ENCODE measurements at places on chromosomes 4 and X.

DNA sequence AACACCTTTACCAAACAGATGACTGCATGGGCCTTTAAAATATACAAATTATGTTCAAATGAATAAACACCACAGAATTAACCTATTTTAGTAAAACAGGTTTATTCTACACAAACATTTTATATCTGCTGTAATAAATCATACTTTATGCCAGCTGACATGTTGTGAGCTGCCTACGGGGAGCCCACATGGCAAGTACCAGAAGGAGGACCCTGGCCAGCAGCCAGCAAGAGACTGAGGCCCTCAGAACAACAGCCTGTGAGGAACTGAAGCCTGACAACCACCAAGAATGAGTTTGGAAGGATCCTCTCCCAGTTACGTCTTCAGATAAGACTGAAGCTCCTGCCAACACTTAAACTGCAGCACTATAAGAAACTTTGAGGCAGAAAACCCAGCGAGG, 377.0 kb downstream of the PDGFC start:
- DNase-seq, result peak; percentile 11

- DNase-seq, result no peak
These were observed 20.6 kb upstream of the SUPT20HL2 start for GRCh38 chrX:24334461-24334860.

DNA sequence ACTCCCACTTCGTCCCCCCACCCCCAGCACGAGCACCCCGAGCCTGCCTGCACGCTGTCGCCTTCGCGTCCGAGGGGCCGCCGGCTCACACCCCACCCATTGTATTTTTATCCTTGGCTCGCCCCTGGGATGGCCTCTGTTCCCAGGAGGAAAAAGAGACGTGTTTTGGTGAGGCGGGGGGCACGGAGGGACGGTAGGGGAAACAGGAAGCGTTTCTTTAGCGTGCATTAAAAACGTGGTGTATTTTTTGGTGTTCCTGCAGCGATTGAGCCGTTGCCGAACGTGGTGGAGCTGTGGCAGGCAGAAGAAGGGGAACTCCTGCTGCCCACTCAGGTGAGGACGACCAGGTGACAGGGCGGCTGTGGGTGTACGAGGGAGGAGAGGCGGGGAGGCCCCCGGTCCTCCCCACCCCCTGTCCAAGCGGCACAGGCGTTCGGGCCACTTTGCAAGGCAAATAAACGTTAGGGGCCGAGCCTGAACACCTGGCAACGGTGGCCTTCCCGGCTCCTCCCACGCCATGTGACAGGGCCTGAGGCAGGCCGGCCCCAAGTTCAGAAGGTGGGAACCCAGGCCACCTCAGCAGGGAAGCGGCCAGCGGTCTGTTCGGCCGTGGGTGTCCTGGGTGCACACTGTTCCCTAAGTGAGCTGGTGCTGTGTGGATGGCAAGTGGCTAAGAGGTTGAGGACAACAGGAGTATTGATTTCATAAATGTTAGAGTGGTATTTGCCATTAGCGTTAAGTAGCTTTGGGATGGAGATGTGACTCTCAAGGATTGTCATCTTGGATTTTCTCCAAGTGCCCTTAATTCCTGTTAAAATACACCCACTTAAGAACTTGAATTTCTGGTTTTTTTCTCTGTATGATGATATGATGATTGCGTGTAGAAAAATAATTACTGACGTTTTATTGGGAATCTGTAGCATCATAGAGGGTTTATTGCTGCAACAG, 1.1 kb downstream of the TMEM131L start:
- DNase-seq, result peak; percentile 62

DNA sequence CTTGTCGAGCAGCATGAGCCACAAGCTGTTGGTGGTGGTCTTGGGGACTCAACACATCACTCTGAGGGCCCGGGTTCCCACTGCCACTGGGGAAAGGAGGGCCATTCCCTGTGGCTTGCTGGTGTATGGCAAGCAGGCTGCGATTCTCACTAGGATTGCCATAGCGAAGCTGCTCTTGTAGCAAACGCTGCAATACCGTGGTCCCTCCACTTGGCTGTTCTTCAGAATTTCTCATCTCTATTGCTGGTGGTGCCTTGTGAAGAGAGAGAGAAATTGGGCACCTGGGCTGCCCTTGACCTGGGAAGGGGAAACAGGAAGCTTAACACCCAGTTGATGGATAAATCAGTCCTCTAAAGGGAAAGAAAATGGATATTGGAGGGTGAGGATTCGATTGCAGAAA, 17.7 kb downstream of the AMOT start:
- no peak for DNase-seq

GRCh38 chr4:7217474-7218321, 25.4 kb downstream of the SORCS2 start:
- DNase-seq, result no peak

- DNase-seq, result no peak
These were observed 35.4 kb upstream of the YTHDC1 start for GRCh38 chr4:68385267-68385666.

DNA sequence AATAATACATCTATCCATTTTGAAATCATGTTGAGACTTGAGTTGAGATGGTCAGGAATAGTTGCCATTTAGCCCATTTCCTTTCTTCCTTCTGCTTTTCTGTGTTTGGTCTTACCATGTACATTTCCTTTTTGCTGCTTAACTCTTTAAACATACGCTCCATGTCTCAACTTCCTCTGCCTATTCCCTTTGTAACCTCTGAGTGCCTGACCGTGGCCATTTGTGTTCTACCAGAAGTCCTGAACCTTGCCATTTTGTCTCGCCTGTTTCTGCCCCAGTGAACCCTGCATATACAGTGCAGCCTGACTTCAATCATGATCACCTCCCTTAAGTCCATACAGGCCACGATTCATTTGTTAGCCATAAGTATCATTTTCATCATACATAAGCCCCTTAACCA, 169.0 kb downstream of the RAPGEF2 start:
- peak; percentile 19 for DNase-seq

DNA sequence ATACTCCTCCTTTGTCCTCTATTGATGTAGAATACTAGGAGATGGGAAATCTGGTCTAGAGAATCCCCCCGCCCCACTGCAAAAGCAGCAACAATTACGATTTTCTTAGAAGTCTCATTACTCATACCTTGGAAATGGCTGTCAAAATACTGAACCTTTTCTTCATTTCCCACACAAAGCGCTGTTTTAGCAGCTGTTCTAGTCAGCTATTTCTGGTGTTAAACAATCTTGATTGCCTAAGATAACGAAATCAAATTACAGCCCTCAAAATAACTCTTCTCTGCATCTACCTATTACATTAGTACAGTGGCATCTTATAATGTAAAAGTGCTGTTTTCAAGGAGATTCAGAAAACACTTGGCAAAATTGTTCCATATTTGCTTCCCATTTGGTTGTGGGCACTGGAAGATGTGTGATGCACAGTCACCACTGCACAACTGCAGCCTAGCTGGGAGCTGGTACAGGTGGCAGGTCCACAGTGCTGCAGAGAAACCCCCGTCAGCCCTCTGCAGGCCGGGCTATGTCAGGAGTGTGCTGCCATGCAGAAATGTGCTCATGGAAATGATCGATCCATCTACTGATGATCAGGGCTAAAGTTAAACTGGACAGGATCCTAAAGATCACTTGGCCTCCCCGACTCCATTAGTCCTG, 50.4 kb downstream of the TBC1D9 start:
- no peak for DNase-seq

GRCh38 chr4:8648296-8648695, 55.7 kb downstream of the CPZ start:
- DNase-seq, result no peak

GRCh38 chr4:159266981-159267868, 164.3 kb downstream of the RAPGEF2 start:
- DNase-seq, result no peak

- DNase-seq, result no peak
These were observed 25.9 kb downstream of the CC2D2A start for GRCh38 chr4:15495621-15496020.

DNA sequence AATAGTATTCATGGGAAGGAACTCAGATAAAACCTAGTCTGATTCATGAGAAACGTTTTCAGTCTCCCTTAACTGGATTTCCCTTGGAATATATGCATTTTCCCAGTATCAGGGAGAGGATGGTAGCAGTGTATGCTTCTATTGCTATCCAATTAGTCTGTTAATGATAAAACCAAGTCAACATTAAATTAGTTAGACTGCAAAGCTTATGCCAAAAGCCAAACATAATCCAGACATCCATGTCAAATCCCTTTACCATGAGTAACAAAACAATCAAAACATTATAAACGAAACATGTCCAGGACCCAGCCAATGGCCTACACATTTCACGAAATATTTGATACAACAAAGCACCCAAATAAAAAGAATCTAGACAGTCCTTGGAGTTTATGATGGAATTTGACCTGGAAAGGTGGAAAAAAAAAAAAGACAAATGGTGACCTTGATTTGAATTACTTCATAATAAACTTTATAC, 34.5 kb upstream of the VEGFD start:
- no peak for DNase-seq

DNA sequence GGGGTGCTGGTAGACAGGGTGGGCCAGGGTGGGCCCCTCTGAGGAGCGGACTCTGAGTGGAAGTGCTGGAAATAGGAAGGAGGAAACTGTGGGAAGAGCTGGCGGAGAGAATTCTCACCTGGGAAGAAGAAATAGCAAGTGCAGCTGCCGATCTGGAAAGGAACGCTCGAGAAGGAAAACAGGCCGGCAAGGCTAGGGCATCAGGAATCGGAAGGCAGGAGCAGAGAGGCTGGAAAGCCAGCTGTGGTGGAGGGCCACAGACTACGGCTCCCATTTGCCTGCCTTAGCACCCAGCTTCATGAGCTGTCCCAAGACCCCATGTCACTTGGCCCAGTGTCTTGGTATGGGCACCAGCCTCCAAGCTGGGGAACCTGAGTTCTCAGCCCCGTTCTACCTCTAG, 37.3 kb downstream of the DCTD start:
- DNase-seq, result no peak

DNA sequence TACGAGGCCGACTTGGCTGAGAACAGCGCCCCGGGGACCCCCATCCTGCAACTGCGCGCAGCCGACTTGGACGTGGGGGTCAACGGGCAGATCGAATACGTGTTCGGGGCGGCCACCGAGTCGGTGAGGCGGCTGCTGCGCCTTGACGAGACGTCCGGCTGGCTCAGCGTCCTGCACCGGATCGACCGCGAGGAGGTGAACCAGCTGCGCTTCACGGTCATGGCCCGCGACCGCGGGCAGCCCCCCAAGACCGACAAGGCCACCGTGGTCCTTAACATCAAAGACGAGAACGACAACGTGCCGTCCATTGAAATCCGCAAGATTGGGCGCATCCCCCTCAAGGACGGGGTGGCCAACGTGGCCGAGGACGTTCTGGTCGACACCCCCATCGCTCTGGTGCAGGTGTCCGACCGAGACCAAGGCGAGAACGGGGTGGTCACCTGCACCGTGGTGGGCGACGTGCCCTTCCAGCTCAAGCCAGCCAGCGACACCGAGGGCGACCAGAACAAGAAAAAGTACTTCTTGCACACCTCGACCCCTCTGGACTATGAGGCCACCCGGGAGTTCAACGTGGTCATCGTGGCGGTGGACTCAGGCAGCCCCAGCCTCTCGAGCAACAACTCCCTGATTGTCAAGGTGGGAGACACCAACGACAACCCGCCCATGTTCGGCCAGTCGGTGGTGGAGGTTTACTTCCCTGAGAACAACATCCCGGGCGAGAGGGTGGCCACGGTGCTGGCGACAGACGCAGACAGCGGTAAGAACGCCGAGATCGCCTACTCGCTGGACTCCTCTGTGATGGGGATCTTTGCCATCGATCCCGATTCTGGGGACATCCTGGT, 2.4 kb downstream of the PCDH7 start:
- no peak for DNase-seq

DNA sequence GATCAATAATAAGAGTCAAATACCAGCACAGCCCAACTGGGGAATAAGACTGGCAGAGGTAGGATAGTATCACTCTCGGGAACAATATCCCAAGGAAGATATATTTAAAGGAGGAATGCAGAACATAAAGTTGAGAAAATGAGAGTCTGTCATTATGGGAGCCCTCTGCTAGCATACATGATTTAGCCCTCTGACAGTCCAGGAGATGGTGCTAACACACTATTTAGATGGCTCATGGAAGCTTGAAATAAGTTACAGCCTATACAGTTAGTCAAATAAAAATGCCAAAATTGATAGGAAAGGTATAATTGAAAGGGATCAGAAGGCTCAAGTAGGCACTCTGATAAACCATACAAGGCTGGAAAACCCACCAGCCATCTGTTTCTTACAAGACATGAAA, 201.0 kb upstream of the NEIL3 start:
- DNase-seq, result no peak

GRCh38 chrX:16308773-16309172, 141.5 kb downstream of the MAGEB17 start:
- no peak for DNase-seq

DNA sequence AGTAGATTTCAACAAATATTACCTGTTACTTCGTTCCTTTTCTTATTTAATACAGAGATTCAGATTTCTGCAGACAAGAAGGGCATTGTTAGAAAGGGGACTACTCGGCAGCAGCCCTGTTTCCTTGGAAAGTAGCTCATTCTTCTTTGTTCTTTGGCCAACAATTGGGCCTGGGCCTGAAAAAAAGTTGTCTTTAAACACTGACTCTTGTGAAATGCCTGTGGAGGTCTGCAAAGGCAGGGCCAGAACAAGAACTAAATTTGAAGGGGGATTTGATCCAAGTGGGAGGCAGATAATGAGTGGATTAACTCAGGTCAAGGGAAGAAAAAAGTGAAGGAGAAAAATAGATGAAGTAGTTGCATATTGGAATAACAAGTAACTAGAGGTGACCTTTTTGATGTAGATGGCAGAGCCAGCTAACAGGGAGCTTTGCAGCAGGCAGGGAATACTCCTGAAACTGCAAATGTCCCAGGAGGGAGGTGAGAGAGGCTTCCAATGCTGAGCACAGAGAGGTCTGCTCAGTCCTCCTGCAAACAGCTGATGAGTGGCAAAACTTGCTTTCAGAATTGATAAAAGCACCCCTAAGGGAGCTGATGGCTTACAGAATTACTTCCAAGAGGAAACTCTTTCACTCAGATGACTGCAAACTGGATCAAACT, 393.2 kb upstream of the HS3ST1 start:
- no peak for DNase-seq

GRCh38 chrX:113412106-113412505, 571.5 kb upstream of the AMOT start:
- no peak for DNase-seq

GRCh38 chr4:176717237-176717636, 75.5 kb downstream of the VEGFC start:
- DNase-seq, result no peak

DNA sequence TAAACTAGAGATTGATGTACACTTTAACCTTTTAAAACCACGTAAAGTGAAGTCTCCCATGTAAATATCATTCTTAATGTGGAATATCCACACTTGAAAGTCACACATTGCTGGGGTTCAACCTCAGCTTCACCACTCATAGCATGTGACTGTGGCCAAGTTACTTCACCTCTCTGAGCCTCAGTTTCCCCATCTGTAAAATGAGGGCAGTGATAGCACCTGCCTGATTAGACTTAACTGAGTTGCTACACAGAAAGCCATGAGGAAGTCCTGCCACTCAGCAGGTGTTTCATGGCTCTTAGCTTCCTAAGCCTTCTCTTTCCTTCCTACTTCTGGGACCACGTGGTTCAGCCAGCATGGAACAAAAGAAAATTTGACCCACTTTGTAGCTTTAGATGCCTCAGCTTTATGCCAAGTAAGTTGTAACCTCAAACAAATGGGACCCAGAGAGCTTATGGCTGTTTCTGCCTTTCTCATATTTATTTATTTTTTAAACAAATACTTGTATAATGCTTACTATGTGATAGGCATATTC, 277.3 kb upstream of the KLF3 start:
- no peak for DNase-seq

- DNase-seq, result no peak
These were observed 498.1 kb downstream of the PCDH10 start for GRCh38 chr4:133647206-133647605.

GRCh38 chr4:17846266-17846665, 35.5 kb downstream of the NCAPG start:
- DNase-seq, result no peak

Data from hematopoietic multipotent progenitor cell treated with erythropoietin and hydrocortisone succinate and interleukin-3 and kit ligand, for 6 days (in vitro differentiated cells).